ENCODE measurements at places on chromosomes 2 and 18.

DNA sequence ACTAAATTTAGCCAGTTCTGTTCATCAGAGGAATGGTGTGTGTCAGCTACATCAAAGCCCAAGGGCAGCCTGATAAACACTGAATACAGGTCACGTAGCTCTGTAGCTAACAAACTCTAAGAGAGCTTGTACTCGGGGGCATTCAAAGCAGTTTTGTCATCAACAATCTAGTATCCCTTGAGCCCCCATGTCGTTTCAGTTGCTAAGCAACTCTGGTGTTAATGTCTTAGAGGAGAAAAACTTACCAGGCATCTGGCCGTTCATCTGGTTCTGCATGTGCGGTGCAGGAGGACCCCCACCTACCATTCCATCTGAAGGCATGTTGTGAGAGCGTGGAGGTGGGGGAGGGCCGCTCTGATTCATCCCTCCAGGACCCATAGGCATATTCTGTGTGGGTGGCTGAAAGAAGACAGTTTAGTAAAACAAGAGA is 33.1 kb downstream of the SS18 start:
- DNase-seq, result no peak

- DNase-seq, result no peak
These were observed 71.4 kb downstream of the HDAC4 start for GRCh38 chr2:239329284-239329971.

DNA sequence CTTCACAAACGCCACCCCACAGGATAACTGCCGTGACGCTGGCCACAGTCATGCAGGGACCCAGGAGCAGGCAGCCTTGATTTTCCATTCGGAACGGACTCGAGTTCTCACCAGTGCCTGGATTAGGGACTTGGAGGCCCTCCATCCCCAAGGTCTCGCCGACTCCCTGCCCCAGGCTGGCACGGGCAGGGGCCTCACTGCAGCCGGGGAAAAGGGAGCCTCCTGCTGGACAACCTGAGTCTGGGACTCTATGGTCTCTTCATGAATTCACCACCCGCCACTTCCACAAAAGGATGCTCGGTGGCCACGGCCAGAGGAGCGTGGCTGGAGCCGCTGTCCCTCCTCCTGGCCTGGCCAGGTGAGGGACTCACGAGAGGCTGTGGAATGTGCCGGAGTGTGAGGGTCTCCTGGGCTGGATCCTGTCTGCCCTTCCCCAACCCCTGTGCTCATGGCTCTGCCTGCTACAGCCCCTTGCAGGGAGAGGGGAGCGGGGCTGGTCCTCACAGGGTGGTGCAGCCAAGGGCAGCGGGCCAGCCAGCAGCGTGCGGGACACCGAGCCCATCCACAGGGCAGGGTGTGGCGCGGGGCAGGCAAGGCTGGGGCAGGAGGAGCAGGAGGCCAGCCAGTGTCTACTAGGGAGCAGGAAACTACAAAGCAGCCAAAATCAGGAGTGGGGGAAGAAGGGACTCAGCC is 42.3 kb downstream of the AQP12A start:
- peak; percentile 31 for DNase-seq

- DNase-seq, result no peak
These were observed 18.5 kb upstream of the BCL2L11 start for GRCh38 chr2:111102216-111102615.

GRCh38 chr2:221429741-221430491 is 142.2 kb downstream of the EPHA4 start:
- DNase-seq, result no peak

DNA sequence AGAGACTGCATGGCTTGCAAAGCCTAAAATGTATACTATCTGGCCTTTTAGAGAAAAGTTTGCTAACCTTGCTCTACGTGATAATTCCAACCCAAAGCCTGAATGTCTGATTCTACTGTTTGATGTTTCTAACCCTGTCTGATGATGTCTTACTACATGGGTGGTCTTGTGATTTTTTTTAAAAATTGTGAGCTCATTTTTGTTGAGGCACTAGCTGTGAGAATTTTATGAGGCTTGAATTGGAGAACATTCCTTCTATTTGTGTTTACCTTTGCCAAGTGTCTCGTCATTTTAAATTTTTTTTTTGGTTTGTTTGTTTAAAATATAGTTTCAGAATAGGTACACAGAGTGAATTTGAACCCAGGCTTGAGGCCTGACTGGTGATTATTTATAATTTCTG is 15.2 kb upstream of the LTBP1 start:
- no peak for DNase-seq

DNA sequence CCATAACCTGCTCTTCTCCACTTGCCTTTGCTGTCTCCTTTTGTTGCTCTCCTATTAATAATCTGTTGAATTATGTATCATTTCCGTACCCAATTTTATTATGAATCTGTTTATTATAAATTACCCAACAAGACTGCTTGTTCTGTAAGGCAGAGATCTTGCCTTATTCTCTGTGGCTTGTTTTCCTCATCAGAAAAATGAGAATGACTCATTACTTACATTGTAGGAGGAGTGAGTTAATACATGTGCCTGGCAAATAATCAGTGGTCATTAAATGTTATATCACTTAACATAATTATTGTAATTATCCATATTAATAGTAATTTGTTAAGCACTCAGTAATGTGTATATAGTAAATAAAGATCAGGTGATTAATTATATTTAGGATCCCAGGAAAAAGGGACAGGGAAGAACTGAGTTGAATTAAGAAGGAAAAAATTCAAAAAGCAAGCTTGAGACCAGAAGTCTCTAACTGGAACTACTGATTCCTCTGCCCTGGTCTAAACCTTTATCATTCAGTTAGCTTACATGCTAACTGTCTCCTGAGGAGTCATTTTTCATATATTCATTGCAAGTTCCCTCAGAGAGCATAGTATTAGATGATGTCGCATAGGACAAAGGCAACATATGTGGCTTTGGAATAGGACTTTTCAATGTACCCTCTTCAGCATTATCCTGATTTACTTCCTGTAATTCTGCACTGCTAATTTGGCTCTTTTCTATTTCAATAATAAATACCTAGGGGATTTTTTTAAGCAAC is 335.7 kb downstream of the GALNT13 start:
- no peak for DNase-seq

GRCh38 chr2:191366199-191366598 is 121.0 kb downstream of the MYO1B start:
- no peak for DNase-seq

DNA sequence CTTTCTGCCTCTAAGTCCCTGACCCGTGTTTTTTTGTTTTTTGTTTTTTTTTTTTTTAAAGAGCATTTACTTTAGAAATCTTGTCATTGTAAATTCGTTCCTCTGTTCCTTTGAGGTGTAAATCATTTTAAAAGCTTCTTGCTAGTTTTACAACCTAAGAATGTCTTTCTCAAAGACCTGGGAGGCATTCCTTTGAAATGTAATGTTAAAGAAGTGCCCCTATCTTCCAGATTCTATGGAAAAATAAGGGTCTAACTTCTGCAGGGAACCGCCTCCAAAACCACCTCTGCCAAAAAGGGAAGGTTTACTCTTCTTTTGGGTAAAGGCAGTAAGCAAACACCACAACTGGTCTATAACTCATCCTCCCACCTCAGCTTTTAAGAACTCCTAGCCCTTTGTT is 259.6 kb upstream of the ZNF804A start:
- no peak for DNase-seq

DNA sequence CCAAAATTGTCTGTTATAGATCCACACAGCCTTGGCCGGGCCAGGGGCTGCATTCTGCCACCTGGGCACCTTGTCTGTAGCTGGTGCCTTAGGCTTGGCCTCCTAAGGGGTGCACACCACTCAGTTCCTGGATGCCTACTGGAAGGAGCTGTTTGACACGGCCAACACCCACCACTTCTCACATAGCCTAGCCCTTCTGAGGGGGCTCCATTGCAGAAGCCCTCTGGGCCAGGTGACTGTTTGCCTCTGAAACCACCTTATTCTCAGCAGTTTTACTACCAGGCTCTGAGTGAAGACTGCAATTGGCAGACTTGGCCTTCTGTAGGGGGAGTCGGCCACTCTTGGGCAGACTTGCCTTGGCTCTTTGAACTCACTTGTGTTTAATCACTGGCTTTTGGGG is 39.5 kb downstream of the EPHA4 start:
- DNase-seq, result no peak

- DNase-seq, result peak; percentile 68
These were observed 59.4 kb downstream of the RNF152 start for GRCh38 chr18:61833387-61833786.

All from KBM-7 (cell line).